ENCODE measurements at places on chromosomes 5 and 9.

DNA sequence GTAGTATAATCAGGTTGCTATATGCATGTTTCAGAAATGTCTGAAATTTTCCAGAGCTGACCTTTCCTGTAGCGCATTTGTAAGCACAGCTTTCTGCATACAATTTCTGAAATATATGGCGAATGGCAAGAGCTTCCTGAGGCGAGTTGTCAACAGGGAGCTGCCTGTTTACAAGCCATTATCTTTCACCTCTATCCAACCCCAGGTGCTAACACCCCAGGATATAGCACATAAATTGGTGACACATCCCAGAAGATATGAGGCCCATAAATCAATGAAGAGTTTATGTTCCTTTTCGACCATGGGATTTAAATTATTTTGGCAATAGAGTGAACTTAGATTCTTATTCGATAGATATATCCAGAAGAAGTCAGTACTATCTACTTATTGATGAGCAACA, 379.8 kb downstream of the KDM4C start:
- DNase-seq: no peak

GRCh38 chr9:90285946-90286345, 356.7 kb downstream of the DIRAS2 start:
- no peak for DNase-seq

DNA sequence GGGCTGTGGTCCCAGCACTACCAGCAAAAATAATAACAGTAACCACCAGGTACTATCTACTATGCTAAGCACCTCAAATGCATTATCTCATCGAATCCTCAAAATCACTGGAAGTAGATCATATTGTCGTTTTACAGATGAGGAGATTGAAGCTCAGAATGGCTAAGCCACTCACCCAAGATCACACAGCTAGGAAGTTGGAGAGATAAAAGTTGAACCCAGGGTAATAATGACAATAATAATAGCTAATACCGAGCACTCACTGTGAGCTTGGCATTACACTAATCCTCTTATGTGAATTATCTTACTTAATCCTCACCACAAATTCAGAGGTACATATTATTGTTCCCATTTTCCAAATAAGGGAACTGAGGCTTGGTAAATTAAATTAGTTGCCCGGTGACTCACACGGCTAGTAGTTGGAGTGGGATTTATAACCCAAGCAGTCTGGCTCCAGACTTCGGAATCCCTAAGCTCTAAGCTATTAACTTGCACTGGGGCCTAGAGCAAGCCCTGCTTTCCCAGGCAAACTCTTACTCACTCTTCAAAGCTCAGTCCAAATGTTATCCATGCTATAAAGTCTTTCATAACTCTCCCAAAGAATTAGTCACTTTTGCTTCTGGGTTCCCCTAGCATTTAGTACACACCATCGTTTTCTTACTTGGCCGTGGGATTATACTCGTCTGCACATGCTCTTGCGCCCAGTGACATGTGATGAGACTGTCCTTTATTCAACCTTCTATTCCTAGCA, 3.8 kb downstream of the ARSI start:
- DNase-seq: no peak

GRCh38 chr9:101737165-101737704, 1.2 kb downstream of the GRIN3A start:
- peak; percentile 54 for DNase-seq

- no peak for DNase-seq
Observed at GRCh38 chr9:3863111-3863528, 337.3 kb upstream of the RFX3 start.

DNA sequence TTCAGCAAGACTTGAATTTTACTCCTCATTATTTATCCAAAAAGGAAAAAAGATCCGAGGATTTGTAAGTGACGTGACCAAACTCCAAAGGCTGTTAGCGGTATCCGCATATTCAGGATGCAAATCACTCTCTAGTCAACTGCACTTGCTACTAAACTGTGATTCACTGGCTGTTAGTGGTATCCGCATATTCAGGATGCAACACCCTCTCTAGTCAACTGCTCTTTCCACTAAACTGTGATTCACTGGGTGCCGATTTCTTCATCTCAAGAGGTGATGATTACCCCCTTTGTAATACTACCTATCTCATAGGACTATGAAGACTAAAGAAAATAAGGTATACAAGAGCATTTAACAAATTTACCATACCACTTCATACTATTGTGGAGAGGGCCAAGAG, 5.7 kb downstream of the MAPKAP1 start:
- peak; percentile 63 for DNase-seq

DNA sequence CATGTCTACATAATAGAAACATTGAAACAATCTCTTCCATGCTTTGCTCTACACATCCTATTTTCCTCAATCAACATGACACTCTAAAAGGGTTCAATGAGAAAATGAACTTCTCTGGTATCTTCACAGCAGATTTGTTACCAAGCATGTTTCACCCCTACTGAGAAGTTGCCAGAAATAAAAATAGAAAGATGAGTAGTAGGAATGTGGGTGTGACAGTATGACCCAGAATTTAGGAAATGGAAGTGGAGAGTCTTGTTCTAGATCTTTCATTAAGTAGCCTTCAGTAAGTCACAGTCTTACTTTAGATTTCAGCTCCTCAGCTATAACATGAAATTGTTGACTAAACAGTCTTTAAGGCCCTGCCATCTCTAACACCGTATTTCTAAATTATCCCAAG, 581.8 kb downstream of the EFNA5 start:
- no peak for DNase-seq

DNA sequence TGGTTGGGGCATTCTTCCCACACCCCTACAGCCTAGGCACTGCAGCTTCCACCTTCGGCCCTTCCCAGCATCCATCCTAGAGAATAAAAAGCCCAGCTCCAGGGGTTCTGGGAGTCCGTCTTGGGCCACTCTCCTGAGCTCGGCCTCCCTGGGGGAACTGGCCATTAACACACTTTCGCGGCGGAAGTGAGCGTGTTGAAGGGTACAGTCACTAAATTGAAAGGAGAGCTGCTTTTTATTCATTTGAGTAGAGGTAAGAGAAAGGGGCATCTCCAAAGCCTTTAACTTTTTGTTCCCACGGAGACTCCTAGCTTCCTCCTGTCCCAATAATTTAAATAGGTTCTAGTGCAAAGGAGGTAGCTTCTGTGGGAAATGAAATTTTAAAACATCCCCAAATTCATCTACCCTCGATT, 31.0 kb upstream of the NFIB start:
- peak; percentile 78 for DNase-seq

DNA sequence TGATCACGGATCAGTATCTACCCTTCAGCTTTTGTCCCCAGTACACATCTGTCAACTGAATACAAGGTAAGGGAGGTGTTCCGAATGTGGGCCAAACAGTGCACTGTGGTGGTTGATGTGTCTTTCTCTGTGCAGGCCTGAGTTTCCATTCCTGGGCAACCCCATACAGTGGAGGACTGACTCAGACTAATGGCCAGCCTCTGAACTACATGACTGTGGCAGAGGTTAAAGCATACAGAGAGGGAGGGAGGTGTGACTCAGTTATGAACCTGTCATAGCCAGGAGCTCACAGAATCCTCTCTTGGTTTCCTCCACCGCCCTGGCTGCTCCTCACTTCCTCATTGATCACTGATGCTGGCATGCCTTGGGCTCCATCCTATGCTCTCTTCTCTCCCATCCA, 136.4 kb upstream of the TAS2R1 start:
- no peak for DNase-seq

- no peak for DNase-seq
Observed at GRCh38 chr5:64765804-64766504, 2.5 kb downstream of the SREK1IP1 start.

GRCh38 chr5:153742060-153742459, 251.6 kb downstream of the GRIA1 start:
- DNase-seq: no peak
